ENCODE measurements at places on chromosomes 2 and 18. TPM values are rescaled to one million over a fixed set of nuclear protein-coding genes. Genes with fewer than 3 reads are reported as not detected.

REEP1 gene
- 36.9 TPM for polyA plus RNA-seq

FARSB gene
- polyA plus RNA-seq: 23.8 TPM

TCF23 gene
- 0.10 TPM for polyA plus RNA-seq

DNA sequence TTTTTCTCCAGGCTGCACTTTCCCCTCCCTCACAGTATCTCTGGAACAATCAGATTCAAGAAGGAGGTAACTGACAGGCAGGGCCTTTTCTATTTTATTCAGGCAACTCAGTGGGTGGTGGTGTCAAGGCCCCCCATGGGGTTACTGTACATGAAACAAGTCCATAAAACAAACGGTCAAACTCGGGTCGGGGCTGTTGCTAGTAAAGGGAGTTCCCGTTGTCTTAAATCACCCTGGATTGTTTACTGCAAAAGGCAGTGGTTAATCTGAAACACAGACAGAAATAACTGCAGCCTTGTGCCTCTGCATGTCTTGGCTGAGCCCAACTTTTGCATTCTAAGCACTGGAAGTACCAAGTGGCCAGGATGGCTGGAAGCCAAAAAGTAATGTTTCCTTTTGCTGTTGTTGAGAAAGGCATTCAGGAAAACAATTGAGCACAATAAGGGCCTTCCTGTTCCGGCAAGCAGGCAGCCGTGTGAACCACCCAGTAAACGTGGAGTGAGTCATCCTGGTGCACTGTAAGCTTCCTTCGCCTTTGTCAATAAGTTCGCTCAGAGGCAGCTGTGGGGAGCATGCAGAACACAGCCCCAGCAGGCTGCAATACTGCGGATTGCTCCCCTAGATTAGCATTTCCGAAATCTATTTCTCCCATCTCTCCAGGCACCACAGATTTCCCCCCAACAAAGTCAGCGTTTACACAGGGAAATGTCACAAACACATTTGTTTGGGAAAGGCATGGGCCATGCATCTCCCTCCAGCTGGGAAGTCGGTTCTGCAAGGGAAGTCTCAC is 149.6 kb downstream of the IRS1 start:
- peak; percentile 64 for DNase-seq

DNA sequence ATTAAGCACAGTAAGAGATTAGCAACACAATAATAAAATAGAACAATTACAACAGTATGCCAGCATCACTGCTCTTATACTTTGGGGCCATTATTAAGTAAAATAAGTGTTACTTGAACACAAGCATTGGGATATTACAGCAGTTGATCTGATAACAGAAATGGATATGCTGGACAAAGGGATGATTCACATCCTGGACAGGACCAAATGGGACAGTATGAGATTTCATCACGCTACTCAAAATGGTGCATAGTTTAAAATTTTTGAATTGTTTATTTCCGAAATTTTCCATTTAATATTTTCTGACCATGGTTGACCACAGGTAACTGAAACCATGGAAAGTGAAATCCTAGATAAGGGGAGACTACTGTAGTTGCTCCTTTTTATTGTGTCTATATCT is 138.2 kb downstream of the UBR3 start:
- DNase-seq: no peak

- no peak for DNase-seq
Observed at GRCh38 chr18:64116571-64117175, 32.2 kb downstream of the LINC00305 start.

MROH2A gene
- 0.16 TPM for polyA plus RNA-seq

TMEM163 gene
- polyA plus RNA-seq: 0.39 TPM

THSD7B gene
- polyA plus RNA-seq: 2.2 TPM

ZNF407 gene
- polyA plus RNA-seq: 6.6 TPM

VWC2L gene
- polyA plus RNA-seq: 0.03 TPM
